ENCODE measurements at places on chromosomes 2 and 18.

DNA sequence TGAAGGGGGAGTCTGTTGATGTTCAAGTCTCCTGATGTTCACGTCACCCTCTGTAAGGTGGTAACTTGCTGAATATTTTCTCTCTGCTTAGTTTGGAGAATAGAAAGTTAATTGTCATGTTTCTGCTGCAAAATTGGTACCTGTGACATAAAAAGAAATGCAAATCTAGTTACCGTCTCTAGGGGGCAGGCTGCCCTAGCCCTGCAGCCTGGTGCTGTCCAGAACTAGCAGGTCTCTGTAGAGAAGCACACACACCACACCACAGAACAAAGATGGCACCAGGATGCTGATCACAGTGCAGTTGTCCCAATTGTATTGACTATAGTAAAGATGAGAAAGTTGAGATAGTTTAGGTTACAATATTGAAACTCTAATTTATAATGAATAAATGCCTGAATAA is 47.0 kb downstream of the SLC9A4 start:
- no peak for DNase-seq

- DNase-seq, result no peak
These were observed 130.0 kb downstream of the ZEB2 start for GRCh38 chr2:144389930-144390311.

GRCh38 chr2:146701183-146701582 is 1143.6 kb upstream of the ACVR2A start:
- DNase-seq, result no peak

GRCh38 chr2:46367286-46367685 is 70.1 kb downstream of the EPAS1 start:
- DNase-seq, result no peak

- DNase-seq, result no peak
These were observed 72.0 kb upstream of the ODC1 start for GRCh38 chr2:10520154-10520553.

GRCh38 chr2:164868563-164869419 is 27.2 kb upstream of the COBLL1 start:
- no peak for DNase-seq

DNA sequence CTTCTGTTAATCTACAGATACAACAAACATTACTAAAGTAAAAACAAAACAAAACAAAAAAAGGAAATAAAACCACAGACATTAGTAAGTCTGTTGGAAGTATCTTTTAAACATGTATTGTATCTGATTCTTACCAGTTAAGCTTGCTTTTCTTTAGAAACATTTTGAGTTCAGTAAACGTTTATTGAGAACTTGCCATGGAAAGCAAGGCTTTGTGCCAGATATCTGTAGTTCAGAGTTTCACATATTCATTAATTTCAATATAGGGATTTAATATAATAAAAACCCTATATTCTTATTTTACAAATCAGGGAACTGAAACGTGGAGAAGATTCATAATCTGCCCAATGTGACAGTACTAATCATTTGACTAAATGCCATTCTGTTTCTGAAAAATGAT is 1101.0 kb upstream of the GYPC start:
- DNase-seq, result no peak

GRCh38 chr2:128790541-128791001 is 471.9 kb upstream of the HS6ST1 start:
- no peak for DNase-seq

DNA sequence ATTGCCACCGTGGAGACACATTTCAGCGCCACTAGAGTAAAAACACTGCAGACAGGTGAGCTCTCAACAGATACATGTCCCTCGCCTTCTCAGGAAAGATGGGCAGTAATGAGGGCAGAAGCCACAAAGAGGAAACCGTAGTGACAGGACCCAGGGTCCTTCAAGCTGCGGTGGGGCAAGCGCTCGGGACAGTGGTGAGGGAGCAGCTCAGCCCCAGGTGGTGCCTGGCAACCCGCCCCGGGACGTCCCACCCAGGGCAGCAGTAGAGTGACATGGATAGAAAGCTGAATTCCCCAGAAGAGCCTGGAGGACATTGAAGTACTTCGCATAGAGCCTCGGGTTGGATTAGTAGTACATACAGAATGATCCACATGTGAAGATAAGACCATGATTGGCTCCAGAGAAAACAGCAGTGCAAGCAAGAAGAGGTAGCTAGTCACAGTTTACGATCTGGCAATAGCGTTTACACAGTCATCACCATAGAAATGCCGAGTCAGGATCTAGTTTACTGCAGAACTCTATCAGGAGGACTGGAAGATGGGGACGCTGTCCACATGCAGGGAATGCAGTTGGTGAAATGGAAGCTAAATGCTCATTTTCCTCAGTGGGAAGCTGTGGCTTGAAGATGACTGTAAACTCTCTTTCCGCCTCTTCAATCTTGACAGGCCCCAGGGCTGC is 37.4 kb upstream of the ALPP start:
- DNase-seq, result no peak

DNA sequence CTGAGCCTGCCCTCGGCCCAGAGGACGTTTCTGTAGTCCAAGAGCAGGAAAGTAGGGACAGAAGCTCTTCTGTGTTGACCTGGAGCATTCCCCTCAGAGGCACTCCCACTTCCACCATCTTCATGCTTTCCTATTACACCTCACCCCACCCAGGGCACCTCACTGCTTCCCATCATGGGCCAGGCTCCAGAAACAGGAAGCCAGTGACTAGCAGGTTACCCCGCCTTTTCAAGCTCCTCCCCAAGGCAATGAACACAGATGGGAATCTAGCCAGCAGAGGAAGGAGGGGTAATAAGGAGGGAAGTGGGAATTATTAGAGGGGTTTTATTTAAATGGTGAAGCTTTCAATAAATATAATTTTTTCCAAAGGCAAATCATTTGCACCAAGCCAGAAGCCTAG is 308.8 kb upstream of the MGAT5 start:
- DNase-seq, result no peak

- no peak for DNase-seq
These were observed 515.2 kb downstream of the ZEB2 start for GRCh38 chr2:144004742-144005141.

GRCh38 chr18:75581336-75582131 is 154.0 kb upstream of the SMIM21 start:
- DNase-seq, result no peak

GRCh38 chr2:169107645-169108044 is 38.3 kb downstream of the DHRS9 start:
- DNase-seq, result no peak

DNA sequence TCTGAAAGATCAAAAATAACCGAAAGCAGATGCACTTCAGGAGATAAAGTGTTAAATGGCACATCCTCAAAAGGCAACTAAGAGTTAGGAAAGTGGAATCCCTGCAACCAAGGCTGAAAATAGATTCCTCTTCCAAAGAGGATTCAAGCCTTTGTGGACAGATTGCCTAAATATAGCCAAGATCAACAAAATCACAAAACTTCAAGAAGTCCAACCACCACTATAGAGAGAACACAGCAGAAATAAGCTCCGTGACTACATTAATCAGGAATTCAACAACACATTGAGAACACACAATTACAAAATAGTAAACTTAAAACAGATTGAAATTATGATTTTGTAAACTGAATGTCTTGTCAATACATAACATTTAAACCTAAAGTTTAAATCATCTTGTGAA is 165.7 kb downstream of the LNPK start:
- DNase-seq, result no peak
